ENCODE measurements at places on chromosomes 13 and 19.

DNA sequence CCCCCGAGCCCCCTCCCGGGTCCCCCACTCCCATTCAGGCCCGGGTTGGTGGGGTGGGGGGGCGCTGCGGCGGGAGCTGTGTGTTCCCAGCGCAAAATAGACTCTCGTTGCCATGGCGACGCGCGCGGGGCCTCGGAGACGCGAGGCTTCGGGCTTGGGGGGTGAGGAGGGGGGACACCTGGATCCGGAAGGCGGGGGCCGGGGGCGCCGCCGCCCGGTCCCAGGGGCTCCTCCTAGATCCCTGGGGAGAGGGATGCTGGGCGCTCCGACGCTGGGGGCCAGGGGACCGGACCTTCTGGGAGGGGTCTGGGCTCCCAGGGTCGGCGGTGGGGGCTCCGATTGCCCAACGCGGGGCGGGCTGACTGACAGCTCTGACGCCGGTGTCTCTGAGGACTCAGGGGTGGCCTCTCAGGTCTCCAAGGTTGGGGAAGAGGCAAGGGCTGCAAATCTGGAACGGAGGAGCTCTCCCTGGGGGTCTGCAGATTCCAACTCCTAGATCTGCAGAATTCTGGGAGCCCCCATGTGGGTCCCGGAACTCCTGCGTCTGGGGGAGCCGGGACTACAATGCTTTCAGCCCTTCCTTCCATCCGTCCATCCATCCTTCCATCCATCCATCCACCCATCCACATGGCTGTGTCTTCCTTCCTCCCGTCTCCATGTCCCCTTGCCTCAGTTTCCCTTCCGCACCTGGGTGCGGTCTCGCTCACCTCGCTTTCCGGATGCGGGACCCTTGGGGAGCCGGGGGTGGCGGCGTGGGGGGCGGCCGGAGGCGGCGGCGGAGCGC, 9.1 kb upstream of the SHISA7 start:
- no peak for DNase-seq

DNA sequence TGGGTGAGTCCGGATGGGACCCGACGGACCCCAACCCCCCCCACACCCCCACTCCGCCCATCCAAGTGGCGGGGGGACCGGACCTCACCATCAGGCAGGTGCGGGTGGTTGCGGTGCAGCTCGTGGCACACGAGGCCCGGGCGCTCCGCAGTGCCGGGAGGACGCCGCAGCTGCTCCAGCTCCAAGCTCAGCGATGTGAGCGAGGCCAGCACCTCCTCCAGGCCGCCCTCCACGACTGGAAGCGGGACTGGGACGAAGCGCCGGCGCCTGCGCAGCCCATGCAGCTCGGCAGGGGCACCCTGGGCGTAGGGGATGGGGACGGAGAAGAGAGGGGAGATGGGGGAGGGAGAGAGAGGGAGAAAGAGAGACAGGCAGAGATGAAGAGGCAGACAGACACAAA, 30.1 kb upstream of the OLFM2 start:
- no peak for DNase-seq

GRCh38 chr19:28436320-28436719, 776.6 kb downstream of the UQCRFS1 start:
- no peak for DNase-seq

DNA sequence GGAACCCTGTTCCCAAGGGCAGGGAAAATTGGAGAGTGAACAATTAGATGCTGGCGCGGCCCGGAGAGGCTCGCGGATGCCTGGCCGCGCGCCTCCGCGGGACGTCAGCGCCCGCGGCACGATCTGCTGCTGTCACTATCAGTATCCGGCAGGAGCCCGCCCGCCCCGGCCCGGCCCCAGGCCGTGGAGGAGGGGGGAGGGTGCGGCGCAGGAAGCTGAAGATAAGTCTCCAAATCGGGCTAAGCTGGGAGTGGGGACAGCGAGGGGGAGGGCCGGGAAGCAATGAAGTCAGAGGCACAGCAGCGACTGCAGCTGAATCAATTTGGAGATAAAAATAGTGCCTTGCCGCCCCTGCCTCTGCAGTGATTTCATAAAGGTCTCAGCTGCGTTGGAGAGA, 441.5 kb upstream of the KLF12 start:
- peak; percentile 17 for DNase-seq

GRCh38 chr19:40424637-40425449, 949 bp downstream of the SERTAD1 start:
- no peak for DNase-seq

DNA sequence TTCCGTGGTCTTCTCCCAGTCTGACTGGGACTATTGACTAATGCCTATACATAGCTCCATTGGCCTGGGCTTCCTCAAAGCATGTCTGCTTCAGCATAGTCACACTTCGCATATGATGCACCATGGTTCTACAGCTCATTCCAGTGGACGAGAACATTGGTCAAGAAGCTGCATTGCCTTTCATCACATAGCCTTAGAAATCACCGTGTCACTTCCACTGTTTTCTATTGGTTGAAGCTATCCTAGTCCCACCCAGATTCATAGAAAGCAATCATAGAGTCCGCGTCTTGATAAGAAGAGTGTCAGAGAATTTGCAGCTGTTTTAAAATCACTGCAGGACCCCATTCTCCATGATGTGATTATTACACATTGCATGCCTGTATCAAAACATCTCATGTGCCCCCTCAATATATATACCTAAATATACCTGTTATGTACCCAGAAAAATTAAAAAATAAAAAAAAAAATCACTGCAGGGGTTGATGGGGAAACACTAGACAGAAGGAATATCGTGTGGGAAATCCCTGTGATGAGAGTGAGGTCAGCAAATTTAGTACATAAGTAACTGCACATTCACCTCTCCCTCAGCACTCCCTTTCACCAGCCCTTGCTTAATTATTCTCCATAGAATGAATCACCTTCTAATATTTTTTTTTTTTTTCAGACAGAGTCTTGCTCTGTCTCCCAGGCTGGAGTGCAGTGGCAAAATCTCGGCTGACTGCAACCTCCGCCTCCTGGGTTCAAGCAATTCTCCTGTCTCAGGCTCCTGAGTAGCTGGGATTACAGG, 2.2 kb upstream of the ARHGAP33 start:
- peak; percentile 29 for DNase-seq

DNA sequence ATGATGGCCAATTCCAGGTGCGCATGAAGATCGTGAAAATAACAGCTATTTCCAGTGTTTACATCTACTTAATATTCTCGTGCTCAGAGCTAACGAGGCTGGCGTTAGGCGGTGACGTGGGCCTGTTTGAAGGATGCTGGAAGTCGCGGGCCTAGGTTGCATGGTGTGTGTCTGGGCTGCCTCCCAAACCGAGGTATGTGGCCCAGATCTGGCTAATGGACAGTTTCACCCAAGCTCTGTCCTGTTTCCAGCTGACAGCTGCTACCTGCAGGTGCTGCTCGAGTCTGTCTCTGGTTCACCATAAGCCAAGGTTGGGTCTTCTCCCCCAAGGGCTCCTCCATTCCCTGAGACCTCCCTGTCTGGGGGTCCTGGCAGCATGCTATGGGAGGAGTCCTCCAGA, 40.5 kb upstream of the KCTD15 start:
- DNase-seq: no peak

GRCh38 chr19:10471909-10472308, 31.2 kb downstream of the KEAP1 start:
- no peak for DNase-seq

- DNase-seq: no peak
Observed at GRCh38 chr19:30630289-30631032, 258.3 kb downstream of the ZNF536 start.

- DNase-seq: no peak
Observed at GRCh38 chr13:32476021-32476731, 48.2 kb upstream of the N4BP2L1 start.

DNA sequence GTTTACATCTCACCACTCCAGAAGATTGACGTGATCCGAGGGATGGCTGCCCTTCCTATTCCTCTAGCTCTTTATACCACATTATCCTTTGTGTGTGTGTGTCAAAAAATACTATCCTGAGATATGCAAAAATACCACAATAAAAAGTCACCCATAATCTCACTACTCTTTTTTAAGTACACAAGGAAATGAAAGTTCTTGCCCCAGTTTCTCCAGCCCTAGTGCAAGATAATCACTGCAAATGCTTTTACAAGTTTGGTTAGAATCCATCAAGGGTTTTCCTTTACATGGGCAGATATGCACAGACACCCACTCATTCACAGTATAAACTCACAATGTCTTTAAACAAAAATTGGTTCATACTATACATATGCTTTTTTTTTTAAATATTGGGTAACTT, 89.3 kb downstream of the DIAPH3 start:
- no peak for DNase-seq

GRCh38 chr19:49878744-49879070, 1.2 kb downstream of the TBC1D17 start:
- no peak for DNase-seq

DNA sequence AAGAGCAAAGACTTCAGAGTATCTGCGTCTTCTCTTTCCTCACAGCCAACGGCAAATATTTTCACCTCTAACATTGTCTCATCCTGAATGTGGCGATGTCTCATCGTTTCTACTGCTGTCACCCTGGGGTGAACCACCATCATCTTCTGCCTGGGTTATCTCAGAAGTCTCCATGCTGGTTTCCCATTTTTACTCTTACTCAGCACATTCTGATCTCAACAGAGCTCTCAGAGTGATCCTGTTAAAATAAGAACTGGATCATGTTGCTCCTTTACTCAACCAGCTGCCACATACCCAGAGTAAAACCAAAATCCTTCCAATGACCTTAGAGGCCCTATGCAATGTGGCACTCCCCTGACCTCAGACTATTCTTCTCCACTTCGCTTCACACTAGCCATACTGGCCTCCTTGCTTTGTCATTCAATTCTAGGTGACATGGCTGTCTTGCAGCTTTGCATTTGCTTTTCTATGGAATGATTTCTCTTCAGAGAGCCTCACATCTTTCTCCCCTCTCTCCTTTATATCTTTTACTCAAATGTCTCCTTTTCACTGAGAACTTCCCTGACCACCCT, 7.8 kb upstream of the OLFM4 start:
- no peak for DNase-seq

GRCh38 chr13:40503966-40504591, 162.4 kb downstream of the FOXO1 start:
- DNase-seq: peak; percentile 41

DNA sequence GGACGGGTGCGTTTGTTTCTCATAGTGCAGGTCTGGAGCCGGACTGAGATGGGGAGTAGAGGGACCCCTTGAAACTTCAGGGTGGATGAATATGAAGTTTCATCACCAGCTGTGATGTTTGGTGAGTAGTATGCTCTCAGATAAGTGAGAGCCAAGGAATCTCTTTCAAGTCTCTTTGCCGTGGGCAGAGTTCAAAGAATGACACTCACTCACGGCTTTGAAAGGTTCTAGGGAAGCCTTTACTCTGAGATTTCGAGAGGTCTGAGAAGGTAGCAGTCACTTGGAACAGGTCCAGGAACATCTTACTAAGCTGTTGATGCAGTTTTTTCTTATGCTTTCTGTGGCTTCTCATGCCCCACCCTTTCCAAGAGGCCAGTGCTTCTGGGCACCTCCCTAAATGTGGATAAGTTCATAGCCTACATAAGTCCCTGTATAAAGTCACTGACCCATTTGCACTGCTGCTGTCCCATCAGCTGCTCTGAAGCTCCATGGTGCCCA, at the start of gene IGFL2:
TSS of gene IGFL2 (plus strand) at position 448 of the 498 bp plus-strand sequence. CDS start at position 489, 41 bp downstream.
- DNase-seq: peak; percentile 14

DNA sequence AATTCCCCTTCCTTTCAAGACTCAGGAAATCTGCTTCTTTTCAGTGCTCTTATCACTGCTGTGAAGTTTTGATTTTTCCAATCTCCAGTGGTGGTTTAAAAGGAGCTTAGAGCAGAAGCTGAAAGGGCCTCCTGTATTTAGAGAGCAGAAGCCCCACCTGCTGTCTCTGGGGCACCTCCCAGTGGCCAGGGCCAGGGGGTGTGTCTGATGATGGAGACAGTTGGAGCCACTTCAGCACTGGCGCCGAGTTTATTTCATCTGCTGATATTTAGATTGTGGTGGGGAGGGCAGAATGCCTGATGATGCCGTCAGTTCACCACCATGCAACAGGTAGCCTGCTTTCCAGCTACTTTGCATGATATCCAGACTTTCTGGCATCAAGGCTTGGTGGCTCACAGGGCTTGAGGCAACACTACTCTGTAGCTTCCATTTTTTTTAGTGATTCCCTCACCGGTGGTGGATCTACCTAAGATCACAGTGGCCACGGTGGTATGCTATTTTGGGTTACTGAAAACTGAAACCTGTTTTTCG, 371.9 kb downstream of the KCNRG start:
- no peak for DNase-seq
